Fibroblast of villous mesenchyme (primary cell): ENCODE measurements at places on chromosomes 12 and 14.

- DNase-seq: no peak
Measured at GRCh38 chr12:22812531-22812930, 187.6 kb downstream of the ETNK1 start.

DNA sequence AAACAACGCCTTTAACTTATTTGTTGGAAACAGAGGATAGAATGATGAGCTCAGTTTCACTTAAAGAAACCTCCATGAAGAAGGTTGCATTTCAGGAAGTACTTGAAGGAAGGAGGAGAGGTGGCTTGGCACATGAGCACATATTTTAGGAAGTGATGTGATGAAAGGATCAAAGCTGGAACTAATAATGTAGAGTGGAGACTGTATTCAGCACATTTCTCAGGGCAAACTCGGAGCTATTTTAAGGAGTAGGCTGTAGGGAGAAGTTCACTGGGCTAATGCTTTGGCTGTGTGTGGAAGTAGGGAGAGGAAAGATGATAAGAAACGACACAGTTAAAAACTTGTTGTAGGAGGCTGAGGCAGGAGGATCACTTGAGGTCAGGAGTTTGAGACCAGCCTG lies 272.8 kb downstream of the AKAP6 start:
- no peak for DNase-seq

- no peak for DNase-seq
Measured at GRCh38 chr14:28690029-28690692, 76.4 kb upstream of the FOXG1 start.

- DNase-seq: no peak
Measured at GRCh38 chr12:64998371-64999147, 122.5 kb downstream of the WIF1 start.
